ENCODE measurements at places on chromosomes 3 and 15.

DNA sequence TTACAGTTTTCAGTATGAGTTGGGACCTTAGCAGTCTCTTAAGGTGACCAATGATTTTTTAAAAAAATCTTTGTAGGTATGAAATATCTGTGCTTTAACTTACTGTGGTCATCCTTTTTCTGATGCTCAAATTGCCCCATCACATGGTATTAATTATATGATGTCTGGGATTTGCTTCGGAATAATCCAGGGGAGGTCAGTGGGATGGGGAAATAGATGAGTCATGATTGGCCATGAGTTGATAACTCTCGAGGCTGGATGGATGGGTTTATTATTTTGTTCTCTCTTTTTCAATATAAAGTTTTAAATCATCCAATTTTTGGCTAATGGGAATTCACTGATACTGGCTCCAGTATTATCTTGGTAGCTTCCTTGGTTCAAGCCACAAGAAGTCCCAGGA, 370.3 kb upstream of the TPM1 start:
- DNase-seq: no peak
- no peaks in the 10 kb centered on the region for H3K27me3 ChIP-seq
- no peaks in the 10 kb centered on the region for H3K4me1 ChIP-seq
- H3K27ac ChIP-seq: no peak overlapping the region
- H3K36me3 ChIP-seq: no peaks in the 10 kb centered on the region

DNA sequence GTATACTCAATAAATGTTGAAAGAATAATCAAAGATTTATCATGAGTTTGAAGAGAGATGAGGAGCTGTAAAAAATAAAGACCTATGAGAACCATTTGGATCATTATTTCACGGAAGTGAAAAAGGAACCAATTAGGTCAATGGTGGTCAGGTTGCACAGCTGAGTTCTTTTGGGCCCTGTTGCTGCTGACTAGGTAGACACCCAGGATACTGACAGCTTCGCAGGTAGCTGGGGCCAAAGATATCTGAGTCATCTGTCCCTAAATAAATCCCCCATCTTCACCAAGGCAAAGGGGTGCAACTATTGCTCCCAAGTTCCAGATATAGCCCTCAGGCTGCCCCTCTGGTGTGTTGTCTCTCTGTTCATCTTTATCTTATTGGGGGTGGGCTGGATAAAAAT, 5.0 kb upstream of the ARL14 start:
- no peak overlapping the region for H3K27ac ChIP-seq
- no peak overlapping the region for H3K4me3 ChIP-seq

GRCh38 chr15:29127506-29128430, 141.9 kb downstream of the NSMCE3 start:
- no peaks in the 10 kb centered on the region for H3K36me3 ChIP-seq
- H3K4me1 ChIP-seq: no peaks in the 10 kb centered on the region
- H3K27me3 ChIP-seq: no peaks in the 10 kb centered on the region

- H3K4me1 ChIP-seq: no peaks in the 10 kb centered on the region
- H3K36me3 ChIP-seq: no peaks in the 10 kb centered on the region
- DNase-seq: no peak
- H3K27ac ChIP-seq: no peak overlapping the region
Measured at GRCh38 chr3:15269091-15269989, 63.0 kb downstream of the SH3BP5 start.

GRCh38 chr3:21540265-21540664, 210.7 kb downstream of the ZNF385D start:
- H3K4me1 ChIP-seq: 0 out of 2 replicates have a peak, but pooled peaks cover 4% of the 10 kb centered on the region
- H3K36me3 ChIP-seq: no peaks in the 10 kb centered on the region
- DNase-seq: no peak
- H3K27me3 ChIP-seq: no peaks in the 10 kb centered on the region
- H3K27ac ChIP-seq: no peak overlapping the region

DNA sequence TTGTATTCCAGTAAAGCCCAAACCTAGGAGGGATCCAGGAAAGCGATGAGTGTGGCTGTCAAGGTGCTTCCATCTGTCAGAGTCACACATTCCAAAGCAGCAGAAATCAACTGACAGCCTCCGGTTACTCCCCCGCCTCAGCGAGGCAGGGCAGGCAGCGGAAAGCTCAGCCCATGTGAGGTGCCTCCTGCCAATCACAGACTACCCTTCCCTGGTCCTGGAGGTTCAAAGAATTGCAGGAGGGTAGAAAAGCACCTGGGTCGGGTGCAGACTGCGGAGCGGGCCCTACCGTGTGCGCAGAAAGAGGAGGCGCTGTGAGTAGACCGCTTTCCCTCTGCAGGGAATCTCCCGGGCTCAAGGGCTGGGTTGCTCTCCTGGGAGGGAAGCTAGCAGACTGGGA, at the start of gene UPK1B:
Gene UPK1B (plus strand): TSS at position 274 of the 400 bp plus-strand sequence. CDS start 13,144 bp downstream, outside the sequence.
- no peaks in the 10 kb centered on the region for H3K4me1 ChIP-seq
- DNase-seq: peak; percentile 72
- no peaks in the 10 kb centered on the region for H3K36me3 ChIP-seq
- H3K4me3 ChIP-seq: no peak within 1 kb of the TSS

GRCh38 chr3:116476691-116477090, 31.4 kb upstream of the LSAMP start:
- H3K4me3 ChIP-seq: no peak overlapping the region
- no peaks in the 10 kb centered on the region for H3K36me3 ChIP-seq
- DNase-seq: no peak
- H3K27ac ChIP-seq: no peak overlapping the region
- H3K4me1 ChIP-seq: peaks cover 4% of the 10 kb centered on the region
- no peaks in the 10 kb centered on the region for H3K27me3 ChIP-seq

- no peak for DNase-seq
- no peak overlapping the region for H3K27ac ChIP-seq
- H3K4me3 ChIP-seq: no peak overlapping the region
- no peaks in the 10 kb centered on the region for H3K27me3 ChIP-seq
- H3K4me1 ChIP-seq: no peaks in the 10 kb centered on the region
- no peaks in the 10 kb centered on the region for H3K36me3 ChIP-seq
Measured at GRCh38 chr3:100927775-100928174, 65.4 kb downstream of the ABI3BP start.

DNA sequence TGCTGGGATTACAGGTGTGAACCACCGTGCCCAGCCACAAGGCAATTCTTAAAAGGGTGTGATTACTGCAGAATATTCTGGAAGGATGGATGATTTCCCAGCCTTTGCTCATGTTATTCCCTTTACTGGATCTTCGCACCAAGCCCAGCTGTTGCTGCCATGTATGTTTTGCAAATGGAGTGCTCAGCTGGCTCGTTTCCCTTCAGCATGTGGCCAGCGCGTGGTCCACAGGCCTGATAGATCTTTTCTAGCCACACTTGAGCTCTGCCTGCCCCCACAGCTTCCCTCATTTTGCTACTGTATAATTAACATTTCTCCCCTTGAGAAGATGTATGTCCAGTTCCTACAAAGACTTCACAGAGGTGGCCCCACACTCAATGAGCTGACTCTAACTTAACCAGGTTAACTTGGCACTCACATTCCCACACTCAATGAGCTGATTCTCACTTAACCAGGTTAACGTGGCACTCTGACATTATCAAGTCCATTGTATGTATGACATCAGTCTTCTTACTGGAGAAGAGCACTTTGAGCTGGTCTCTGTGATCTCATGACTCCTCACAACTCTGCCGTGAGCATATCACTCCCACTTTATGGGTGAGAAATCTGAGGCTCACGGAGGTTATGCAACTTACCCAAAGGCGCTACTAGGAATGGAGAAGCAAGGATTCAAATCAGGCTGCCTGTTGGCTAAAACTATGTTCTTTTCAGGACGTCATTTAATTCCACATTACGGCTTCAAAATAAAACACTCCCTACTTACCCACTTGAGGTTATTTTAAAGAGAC, 49.2 kb downstream of the TM4SF4 start:
- peaks cover 9% of the 10 kb centered on the region for H3K36me3 ChIP-seq
- no peak overlapping the region for H3K4me3 ChIP-seq
- no peak for DNase-seq
- H3K27me3 ChIP-seq: no peaks in the 10 kb centered on the region
- H3K4me1 ChIP-seq: no peaks in the 10 kb centered on the region

GRCh38 chr15:100734586-100734985, 132.2 kb downstream of the ASB7 start:
- no peaks in the 10 kb centered on the region for H3K27me3 ChIP-seq
- no peak overlapping the region for H3K27ac ChIP-seq
- no peak overlapping the region for H3K4me3 ChIP-seq
- no peaks in the 10 kb centered on the region for H3K36me3 ChIP-seq
- no peaks in the 10 kb centered on the region for H3K4me1 ChIP-seq

DNA sequence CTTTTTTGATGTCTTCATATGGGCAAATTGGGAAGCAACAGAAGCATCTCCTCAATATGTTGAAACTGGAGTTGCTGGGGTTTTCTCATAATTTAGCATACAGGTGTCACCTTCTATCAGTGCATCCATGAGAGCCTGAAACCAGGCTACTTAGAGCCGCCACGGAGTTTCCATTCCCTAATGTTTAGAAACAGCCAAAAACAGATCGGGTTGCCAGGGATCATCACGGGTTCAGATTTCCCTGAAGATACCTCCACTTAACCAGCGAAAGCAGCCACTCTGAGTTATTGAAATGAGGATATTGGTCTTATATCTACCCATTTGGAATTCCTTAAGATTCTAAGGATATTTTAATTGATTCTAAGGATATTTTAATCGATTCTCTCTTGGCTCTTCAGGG, 14.5 kb downstream of the TERB2 start:
- no peaks in the 10 kb centered on the region for H3K27me3 ChIP-seq
- no peak for DNase-seq
- H3K4me1 ChIP-seq: no peaks in the 10 kb centered on the region
- H3K27ac ChIP-seq: no peak overlapping the region

- no peak overlapping the region for H3K4me3 ChIP-seq
- peaks cover 21% of the 10 kb centered on the region for H3K36me3 ChIP-seq
- H3K27me3 ChIP-seq: no peaks in the 10 kb centered on the region
Measured at GRCh38 chr3:31695280-31696008, 162.7 kb downstream of the STT3B start.

DNA sequence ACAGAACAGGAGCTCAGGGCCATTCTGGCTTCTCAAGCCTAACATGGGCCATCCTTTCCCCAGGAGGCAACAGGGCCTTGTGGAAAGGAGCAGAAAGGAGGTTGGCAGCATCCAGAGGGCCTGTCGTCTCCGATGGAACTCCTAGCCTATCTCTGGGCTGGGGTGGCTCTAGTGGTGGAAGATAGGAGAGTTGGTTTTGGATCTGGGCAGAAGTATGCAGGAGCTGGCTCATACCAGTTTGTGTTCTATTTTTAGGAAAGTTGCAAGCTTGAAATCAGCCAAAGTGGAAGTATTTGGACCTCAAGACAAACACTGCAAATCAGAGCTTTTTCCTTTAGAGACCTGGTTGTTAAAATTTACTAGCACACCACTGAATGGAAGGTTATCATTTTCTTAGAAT, 35.4 kb upstream of the XCR1 start:
- no peaks in the 10 kb centered on the region for H3K27me3 ChIP-seq
- H3K4me1 ChIP-seq: no peaks in the 10 kb centered on the region
- H3K27ac ChIP-seq: no peak overlapping the region
- no peak overlapping the region for H3K4me3 ChIP-seq
- H3K36me3 ChIP-seq: no peaks in the 10 kb centered on the region

- DNase-seq: no peak
- H3K4me3 ChIP-seq: no peak overlapping the region
- H3K27ac ChIP-seq: no peak overlapping the region
Measured at GRCh38 chr3:36803091-36803791, 38.9 kb upstream of the DCLK3 start.

- peaks cover 2% of the 10 kb centered on the region for H3K4me1 ChIP-seq
- no peak overlapping the region for H3K4me3 ChIP-seq
- H3K27ac ChIP-seq: no peak overlapping the region
- H3K36me3 ChIP-seq: peaks cover 9% of the 10 kb centered on the region
- H3K27me3 ChIP-seq: no peaks in the 10 kb centered on the region
Measured at GRCh38 chr3:142215106-142215505, 10.3 kb downstream of the GK5 start.

GRCh38 chr15:59178151-59178695, 28.4 kb upstream of the LDHAL6B start:
- no peak for DNase-seq
- H3K4me3 ChIP-seq: no peak overlapping the region
- no peaks in the 10 kb centered on the region for H3K27me3 ChIP-seq
- H3K4me1 ChIP-seq: no peaks in the 10 kb centered on the region

DNA sequence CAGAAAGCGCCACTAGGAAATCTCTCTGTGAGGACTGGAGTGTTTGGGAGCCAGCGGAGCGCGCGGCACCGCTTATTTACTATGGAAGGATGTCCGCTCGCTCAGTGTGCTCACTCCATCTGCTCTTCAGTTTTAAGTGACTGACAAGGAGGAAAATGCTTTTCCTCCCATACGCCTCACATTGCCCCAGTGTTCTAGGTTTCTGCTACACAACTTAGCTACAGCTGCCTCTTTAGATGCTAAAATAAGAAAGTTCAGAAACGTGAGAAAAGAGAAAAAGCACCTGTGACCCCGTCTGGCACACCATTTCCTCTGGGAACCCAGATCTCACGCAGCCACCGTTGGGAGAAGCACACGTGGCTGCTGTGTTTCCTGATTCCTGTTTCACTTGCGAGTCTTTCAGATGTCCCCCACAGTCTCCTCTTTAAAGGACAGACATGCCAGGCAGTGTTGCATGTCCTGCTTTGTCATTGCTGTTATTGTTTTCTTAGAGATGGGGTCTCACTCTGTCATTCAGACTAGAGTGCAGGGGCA, 11.7 kb upstream of the MUSTN1 start:
- no peaks in the 10 kb centered on the region for H3K27me3 ChIP-seq
- H3K36me3 ChIP-seq: peaks cover 12% of the 10 kb centered on the region
- no peak overlapping the region for H3K27ac ChIP-seq
- DNase-seq: no peak
- no peak overlapping the region for H3K4me3 ChIP-seq

GRCh38 chr15:90868261-90868689, at the start of gene FURIN:
Gene FURIN (plus strand): TSS chr15:90868588. CDS start chr15:90875741, 7,153 bp downstream.
- H3K27ac ChIP-seq: no peak within 1 kb of the TSS
- DNase-seq: no peak
- H3K27me3 ChIP-seq: no peaks in the 10 kb centered on the region
- H3K36me3 ChIP-seq: no peaks in the 10 kb centered on the region
- H3K4me1 ChIP-seq: peaks cover 34% of the 10 kb centered on the region

DNA sequence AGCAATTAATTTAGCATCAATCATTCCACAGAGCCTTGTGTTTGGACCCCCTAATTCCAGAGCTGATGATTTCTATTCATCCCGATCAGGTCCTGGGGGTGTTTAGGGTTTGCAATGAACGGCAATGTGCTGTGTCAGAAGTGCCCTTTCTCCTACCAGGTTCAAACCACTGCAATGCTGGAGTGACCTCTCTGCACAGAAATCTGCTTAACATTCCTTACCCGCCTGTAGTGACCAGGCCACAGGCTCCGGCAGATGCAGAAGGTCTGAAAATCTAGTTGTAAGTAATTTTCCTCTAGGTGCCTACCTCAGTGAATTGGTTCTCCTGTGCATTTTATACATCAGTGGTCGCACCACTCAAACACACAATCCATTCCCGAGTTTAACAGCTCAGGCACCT, 725.3 kb upstream of the CFAP20DC start:
- no peaks in the 10 kb centered on the region for H3K27me3 ChIP-seq
- H3K4me1 ChIP-seq: no peaks in the 10 kb centered on the region
- no peak overlapping the region for H3K27ac ChIP-seq
- H3K4me3 ChIP-seq: no peak overlapping the region

DNA sequence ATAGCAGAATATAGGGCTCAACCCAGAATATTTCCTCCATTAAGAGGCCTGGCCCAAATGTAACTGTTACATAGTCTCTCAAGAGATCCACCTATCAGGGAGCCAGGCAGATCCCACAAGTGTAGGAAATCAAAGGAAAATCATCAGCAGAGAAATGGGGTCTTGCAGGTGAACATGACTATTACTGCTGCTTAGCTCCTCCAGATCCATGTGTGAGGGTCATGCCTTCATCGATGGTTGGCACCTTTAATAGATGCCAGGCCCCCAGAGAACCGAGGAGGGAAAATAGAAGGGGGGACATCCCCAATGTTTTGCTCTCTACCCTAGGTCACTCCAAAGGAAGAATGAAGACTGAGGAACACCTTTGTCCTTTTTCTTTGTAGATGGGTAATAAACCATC, 1029.9 kb upstream of the CADM2 start:
- no peak overlapping the region for H3K4me3 ChIP-seq
- H3K4me1 ChIP-seq: no peaks in the 10 kb centered on the region
- no peak overlapping the region for H3K27ac ChIP-seq
- no peaks in the 10 kb centered on the region for H3K36me3 ChIP-seq
- DNase-seq: no peak
